ENCODE measurements at places on chromosomes 12 and 14.
A peak's percentile ranks its signal among the peaks of the same experiment; 100 is the strongest.

- DNase-seq: no peak
These were observed 35.2 kb downstream of the BRMS1L start for GRCh38 chr14:35861204-35861868.

DNA sequence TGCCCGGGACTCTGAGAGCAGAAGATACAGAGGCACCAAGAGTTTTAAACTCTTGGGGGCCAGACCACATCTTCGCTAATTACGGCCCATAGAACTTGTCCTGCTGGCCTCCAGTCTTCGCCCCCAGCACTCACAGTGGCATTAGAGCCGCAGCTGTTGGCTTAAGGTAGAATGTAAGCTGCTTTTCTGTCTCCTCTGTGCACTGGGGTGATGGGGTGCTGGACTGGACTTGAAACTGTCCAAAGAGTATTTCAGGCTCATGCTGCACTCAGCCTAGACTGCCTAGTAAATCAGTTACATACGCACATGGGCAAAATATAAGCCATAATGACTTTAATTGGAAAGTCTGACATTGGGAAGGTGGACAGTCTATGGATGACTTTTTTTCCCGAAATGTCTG, 29.0 kb downstream of the YY1 start:
- DNase-seq: no peak

GRCh38 chr12:62635649-62636048, 169.0 kb downstream of the MON2 start:
- DNase-seq: no peak

- no peak for DNase-seq
These were observed 1.4 kb upstream of the DIO3 start for GRCh38 chr14:101559624-101560533.

DNA sequence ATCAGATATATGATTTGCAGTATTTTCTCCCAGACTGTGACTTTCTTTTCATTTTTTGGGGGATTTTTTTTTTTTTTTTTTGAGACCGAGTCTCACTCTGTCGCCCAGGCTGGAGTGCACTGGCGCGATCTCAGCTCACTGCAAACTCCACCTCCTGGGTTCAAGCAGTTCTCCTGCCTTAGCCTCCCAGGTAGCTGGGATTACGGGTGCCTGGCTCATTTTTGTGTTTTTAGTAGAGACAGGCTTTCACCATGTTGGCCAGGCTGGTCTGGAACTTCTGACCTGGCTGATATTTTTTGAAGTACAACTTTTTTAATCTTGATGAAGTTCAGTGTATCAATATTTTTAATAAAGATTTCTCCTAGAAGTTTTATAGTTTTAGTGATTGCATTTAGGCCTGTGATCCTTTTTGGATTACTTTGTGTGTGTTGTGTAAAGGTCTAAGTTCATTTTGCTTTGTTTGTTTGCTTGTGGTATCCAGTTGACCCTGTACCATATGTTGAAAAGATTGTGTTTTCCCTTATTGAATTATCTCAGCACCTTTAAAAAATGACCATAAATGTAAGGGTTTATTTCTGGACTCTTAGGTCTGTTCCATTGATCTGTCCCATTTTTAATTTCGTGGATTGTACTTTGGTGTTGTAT, 24.2 kb downstream of the BORCS5 start:
- DNase-seq: no peak

GRCh38 chr12:19299765-19300164, 139.5 kb upstream of the AEBP2 start:
- DNase-seq: no peak

DNA sequence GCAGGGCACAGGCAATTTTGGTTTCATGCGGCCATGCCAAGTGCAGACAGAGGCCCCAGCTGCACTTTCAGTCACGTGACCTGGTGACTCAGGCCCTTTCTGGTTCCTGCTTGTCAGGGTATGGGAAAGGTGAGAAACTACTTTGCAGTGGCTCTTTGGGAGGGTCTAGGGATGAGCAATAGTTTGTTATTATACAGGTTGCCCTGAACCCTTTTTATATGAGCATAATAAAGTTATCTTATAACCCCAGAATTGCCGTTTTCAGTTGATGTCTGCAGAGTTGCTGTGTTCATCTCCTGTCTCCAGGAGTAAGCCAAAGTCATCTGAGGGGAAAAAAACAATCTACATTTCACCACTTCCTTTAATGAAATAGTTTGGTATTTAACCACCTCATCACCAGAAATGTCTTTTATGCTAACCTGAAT, 30.9 kb upstream of the EMP1 start:
- DNase-seq: peak; percentile 83

GRCh38 chr12:116693286-116694227, 44.3 kb downstream of the SPRING1 start:
- DNase-seq: no peak

GRCh38 chr12:48690990-48691389, 9.0 kb upstream of the KANSL2 start:
- DNase-seq: no peak

DNA sequence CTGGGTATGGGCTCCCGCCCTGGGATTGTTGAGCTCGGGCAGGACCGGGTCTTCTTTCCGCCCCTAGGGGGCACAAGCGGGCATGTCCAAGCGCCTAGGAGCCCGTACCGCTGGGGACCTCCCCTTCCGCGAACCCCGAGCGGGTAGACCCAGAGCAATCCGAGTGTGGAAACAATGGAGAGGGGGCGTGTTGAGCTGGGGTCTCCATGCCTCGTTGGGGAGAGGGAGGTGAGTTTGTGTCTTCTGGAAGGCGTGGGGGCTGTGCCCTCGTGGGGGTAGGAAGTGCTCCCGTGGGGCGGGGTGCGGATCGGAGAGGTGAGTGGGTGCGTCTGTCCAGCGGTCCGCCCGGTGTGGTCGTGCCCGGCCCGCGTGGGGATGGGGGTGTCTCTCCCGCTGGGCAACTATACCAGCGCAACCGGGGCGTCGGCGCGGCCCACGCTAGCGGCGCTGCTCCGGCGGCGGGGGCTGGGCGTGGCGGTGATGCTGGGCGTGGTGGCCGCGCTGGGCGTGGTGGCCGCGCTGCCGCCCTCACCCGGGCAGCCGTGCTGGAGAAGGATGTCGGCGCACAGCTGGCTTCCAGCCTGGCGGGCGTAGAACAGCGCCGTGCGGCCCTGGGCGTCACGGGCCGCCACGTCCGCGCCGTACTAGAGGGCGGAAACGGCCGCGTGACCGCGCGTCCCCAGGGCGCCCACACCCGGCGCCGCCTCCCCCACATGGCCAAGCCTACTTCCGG, 12.2 kb downstream of the AGAP2 start:
- DNase-seq: no peak

GRCh38 chr14:24056800-24057184, 5.0 kb downstream of the CARMIL3 start:
- DNase-seq: no peak

GRCh38 chr14:68630081-68630571, 162.7 kb downstream of the ZFP36L1 start:
- DNase-seq: no peak

- no peak for DNase-seq
These were observed 68.0 kb downstream of the SERPINA3 start for GRCh38 chr14:94679937-94680861.

DNA sequence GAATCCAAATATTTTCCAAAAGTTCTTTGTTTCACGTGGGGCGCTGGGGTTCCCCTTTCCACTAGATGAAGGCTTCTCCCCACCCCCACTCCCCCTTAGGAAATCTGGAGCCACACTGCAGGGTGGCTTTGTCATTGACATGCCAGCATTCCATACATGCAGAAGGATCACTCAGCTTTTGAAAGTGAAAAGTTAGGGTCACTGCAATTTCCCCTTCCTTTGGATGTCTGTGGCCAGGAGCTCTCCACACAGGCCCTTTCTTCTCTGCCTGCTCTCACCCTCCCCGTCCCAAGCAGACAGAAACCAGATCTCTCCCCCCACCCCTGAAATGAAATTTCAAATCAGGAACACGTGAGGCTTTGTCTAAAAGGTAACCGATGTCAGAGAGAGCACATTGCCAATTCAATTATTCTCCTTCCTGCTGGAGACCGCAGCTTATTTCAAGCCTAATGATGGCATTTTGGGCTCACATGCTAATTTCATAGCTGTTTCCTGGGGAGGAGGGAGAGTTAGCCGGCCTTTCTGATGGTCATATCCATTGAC, 153.9 kb upstream of the RFLNA start:
- no peak for DNase-seq

DNA sequence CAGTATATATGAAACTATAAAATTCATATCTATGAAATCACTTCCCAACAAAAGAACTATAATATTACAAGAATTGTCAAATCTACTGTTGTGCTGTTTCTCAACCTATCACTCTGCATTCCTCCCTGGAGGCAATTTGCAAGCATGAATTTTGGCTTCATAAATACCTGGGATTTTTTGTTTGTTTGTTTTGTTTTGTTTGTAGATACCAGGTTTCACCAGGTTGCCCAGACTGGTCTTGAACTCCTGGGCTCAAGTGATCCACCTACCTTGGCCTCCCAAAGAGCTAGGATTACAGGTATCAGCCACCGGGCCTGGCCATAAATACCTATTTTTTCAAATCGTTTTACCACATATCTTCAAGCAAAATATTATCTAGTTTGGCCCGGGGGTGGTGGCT, 38.7 kb downstream of the SGPP1 start:
- no peak for DNase-seq

DNA sequence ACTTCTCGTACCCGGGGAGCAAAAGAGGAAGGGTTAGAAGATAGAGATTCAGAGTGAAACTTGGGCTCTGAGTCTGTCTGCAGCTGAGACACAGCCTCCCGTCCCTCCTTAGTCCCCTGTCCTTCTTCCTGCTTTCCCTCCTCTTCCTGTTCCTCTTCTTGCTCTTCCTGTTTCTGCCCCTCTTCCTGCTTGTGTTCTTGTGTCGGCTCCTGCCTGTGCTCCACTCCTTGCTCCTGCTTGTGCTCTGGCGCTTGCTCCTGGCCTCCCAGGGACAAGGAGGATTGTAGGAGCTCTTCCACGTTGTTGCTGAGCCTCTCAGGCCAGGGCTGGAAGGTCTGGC, 3.0 kb downstream of the ACRBP start:
- no peak for DNase-seq

- peak; percentile 29 for DNase-seq
These were observed 27.4 kb upstream of the SMUG1 start for GRCh38 chr12:54215989-54216796.

DNA sequence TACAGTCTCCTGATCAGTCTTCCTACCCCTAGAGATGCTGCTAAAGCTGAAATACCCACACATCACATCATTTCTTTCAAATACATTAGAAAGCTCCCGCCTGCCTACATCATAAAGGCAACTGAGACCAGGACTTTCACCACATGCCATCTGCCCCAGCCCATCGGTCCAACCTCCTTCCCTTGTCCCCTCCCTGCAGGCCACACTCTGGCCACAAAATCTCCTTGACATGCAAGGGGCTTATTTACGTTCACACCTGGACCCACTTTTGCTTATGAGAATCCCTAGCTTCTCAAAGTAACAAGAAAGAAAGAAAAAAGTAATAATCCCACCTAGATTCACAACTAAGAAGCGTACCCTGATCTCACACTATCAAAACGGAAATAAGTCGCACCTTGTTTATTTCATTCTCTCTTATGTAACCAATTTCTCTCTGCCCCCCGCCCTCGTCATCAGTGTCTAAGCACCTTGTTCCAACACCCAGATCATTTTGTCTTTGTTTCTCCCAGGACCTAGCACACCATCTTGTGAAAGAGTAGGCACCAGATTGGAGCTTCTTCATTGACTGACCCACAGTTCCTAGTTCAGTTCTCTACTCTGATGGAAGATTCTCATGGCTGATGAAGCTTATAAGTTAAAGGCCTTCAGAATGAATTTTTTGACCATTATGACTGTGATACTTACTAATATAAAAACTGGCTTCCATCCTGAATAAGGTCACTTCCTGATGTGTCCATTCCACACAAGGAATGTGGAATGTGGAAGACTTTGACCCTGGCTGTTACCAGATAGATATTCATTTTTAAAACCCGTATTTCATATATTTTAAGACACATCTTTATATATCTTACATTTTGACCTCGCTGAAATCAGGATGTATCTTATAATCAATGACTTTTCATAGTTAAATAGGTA, 7.7 kb downstream of the WSB2 start:
- DNase-seq: no peak

DNA sequence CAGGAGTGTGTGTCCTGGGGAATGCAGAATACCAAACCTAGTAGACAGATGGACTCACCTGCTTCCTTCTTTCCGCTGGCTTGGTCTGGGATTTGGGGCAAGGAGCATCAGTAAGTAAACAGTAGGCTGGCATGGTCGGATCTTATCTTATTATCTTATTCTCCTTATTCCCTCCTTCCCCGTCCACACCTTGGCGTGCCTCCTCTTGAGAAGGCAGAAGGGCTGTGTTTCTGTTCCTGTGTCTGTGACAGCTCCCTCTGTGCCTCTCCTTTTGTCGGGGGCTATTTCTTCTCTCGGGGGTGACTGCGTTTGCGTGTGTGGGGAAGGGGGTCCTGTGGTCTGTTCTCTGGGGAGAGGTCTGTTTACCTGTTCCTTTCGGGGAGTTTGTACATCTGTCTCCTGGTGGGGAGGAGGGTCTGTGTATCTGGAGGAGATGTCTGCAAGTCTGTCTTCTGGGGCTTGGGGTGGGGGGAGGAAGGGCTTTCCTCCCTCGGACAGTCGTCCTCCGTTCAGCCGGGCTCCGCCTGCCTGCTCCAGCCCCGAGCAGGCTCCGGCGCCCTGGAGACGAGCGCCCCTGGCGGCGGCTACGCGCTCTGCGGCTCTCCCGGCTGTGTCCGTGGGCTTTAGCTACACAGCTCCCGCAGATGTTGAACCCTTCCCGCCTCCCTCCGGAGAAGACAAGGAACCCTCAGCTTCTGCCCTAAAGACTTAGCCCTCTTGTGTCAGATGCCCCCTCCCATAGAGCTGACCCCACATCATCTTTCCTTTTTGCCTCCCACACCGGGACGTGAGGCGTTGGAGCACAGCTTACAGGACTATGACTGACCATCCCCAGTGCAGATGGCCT, 4.4 kb downstream of the KRT86 start:
- no peak for DNase-seq

GRCh38 chr12:54001283-54002187, 1.6 kb downstream of the HOXC9 start:
- no peak for DNase-seq

All from Jurkat, Clone E6-1 (cell line).